ENCODE measurements at places on chromosomes 1 and 21.

DNA sequence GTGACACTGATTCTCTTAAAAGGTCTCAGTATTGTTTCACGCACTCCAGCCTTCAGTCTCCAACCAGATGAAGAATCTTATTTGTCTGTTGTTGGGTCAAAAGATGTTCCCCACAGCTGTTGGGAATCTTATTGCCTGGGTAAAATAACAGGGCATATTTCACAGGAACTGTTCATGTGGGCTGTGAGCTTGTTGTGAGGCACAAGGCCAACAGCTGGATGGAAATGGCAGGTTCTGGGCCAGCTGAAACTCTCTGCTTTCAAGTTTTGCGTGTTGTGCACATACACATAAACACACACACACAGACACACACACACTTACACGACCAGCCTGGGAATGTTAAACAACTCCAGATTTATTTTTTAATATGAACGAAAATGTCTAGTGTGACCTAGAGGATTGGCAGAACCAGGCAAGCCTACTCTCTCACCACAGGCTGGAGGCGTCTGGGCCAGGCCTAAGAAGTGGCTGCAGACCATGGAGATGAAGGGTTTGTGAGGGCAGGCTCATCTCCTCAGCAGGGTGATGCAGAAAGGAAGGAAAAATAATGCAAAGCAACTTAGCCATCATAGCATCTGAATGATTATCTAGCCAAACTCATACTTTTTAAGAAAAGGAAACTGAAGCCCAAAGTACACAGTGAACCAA is 357.0 kb downstream of the TTLL7 start:
- no peak for DNase-seq

DNA sequence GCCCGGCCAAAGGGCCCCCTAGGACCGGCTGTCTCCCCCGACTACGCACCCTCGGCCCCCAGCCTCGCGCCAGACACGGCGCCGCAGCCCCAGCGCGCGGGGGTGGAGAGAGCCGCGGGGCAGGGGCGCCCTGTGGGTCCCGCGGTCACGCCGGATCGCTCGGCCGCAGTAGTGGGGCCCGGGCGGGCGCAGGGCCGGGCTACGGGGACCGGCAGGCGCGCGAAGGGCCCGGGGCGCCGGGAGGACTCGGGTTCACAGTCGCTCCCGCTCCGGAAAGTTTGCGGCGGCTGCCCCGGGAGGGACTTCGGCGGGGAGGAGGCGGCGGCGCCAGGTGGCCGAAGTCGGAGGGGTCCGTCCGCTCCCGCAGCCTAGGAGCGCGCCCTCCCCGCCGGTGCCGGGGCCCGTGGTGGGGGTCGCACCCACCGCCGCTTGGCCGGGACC is 7.1 kb upstream of the ZNF669 start:
- no peak for DNase-seq

DNA sequence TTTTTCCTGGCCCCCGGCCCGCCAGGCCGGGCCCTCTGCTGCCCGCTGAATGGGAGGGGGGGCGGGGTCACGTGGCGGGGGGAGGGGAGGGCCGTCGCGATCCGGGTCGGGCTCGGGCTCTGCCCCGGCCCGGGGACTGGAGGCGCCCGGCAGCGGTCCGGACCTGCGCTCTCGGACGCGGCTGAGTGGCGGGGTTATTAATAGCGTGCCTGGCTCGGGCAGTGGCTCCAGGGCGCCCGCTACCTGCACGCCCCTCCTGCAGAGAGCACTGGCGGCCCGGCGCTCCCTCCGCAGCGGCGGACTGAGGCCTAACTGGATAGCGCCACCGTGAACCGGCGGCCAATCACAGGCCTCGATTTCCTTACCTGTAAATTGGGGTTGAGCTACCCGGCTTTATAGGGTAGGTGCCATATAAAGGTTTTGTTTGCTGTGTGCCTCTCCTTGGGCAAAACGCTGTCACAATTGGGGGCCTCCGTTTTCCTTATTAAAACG is 28.1 kb downstream of the AHDC1 start:
- peak; percentile 92 for DNase-seq

- DNase-seq: no peak
Measured at GRCh38 chr1:185534801-185535200, 199.4 kb upstream of the HMCN1 start.

DNA sequence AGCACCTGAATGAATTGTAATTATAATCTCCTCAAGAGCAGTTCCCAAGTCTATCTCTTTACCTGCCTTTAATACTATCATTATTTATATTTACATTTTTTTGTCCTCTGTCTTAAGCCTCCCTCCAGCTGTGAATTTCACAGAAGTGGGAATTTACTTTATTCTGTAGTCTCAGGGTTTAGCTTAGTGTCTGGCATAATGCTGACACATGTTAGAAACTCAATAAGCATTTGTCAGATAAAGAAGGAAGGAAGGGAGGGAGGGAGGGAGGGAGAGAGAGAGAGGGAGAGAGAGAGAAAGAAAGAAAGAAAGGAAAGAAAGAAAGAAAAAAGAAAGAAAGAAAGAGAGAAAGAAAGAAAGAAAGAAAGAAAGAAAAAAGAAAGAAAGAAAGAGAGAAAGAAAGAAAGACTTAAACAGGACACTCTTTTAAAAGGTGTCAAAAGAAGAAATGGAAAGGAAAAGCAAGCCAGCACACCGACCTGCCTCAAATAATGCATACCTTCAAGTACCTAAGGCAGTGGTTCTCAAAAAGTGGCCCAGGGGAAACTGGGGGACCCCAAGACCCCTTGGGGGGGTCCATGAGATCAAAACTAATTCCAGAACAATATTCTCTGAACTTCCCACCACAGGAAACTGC is 1.8 kb upstream of the PGLYRP4 start:
- DNase-seq: no peak

DNA sequence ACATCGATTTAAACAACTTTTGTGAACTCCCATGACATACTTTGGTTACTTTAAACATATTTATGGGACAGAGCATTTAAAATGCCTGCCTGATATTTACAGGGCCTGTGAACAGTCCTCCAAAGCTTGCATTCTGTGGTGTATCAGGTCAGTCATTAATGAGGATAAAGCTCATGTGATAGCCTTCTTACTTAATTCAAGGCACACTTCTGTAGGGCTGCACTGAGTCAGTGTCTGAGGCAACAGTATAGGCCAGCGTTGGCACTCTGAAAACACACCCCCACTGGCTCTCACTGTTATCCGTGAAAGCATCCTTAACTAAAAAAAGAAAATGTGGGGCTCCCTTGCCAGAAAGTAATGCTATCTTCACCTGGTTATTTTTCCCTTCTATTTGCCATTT is 200.0 kb downstream of the NFIA start:
- DNase-seq: no peak

GRCh38 chr1:44418022-44418673 is 13.1 kb downstream of the RNF220 start:
- DNase-seq: no peak

DNA sequence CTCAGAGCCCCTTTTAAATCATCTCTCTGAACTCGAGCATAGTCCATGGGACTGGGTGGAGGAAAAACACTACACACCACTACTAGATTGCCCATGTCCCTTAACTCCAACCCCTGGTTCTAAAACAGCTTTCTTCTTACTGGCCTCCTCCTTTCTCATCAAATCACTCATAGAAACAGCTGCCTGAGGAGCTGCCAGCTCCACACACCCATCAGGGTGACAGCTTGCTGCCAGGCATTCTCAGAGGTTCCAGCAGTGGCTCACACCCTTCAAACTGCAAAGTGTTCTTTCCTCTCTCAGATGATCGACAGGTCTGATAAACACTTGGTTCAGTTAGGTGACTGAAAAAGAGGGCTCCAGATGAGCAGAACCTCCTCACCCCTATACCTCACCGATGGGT is 543.0 kb upstream of the PLXNA2 start:
- no peak for DNase-seq

DNA sequence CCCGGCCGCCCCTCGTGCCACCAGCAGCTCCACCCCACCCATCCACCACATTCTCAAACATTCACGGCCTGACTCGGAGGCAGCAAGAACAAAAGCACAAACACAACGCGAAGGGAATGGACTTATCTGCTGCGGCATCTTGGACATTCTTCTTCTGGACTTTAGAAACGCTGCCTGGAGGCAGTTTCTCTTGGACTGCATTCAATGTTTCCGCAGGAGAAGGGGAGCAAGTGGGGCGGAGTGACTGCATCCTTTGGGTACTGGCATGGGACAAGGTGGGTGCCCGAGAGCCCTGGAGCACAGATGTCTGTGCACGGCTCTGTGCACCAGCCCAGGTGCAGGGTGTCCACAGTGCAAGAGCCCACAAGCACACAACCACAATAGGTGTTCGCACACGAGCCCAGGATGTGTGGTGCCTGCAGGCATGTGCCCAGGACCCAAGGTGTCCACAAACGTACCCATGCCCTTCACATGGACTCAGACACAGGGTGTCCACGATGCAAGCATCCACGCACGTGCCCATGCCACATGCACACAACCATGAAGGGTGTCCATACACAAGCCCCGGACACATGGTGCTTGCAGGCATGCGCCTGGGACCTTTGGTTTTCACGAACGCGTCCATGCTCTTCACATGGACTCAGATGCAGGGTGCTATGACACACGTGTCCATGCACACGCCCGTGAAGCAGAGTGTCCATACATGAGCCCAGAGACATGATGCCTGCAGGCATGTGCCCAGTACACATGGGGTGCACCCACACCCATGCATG is 53.6 kb downstream of the WNT9A start:
- DNase-seq: peak; percentile 18

DNA sequence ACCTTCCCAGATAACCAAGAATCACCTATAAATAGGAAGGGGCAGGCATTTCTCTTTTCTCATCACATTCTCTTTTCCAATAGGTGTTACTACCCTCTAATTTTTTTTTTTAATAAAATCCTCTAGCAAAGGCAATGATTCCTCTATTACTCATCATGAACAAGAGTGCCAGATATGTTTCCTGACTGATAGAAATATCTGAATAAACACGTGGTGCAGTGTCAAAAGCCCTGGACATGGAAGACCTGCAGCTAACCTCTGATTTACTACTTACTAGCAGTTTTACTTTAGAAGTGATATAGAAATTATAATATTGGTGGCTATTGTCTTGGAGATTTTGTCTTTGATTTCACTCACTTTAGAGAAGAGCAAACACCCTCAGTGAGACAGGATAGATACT is 194.6 kb upstream of the SAMSN1 start:
- no peak for DNase-seq

DNA sequence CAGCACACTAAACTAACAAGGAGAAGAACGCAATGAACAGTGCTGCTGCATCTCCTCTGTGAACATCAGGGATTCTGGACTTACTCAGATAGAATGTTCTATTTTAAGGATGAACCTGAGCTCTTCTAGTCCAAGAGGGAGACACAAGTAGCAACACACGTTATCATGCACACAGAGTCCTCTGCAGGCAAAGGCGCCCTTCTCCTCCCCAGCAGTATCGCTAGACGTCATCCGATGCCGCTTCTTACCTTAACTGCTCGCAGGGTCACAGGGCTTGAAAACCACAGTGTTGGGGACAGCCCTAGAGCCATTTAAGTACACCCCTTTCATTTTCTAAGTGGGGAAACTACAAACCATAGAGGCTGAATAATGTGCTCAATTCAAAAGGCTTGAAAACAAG is 74.5 kb downstream of the HIVEP3 start:
- no peak for DNase-seq

- no peak for DNase-seq
Measured at GRCh38 chr1:200496937-200497336, 87.1 kb upstream of the ZNF281 start.

DNA sequence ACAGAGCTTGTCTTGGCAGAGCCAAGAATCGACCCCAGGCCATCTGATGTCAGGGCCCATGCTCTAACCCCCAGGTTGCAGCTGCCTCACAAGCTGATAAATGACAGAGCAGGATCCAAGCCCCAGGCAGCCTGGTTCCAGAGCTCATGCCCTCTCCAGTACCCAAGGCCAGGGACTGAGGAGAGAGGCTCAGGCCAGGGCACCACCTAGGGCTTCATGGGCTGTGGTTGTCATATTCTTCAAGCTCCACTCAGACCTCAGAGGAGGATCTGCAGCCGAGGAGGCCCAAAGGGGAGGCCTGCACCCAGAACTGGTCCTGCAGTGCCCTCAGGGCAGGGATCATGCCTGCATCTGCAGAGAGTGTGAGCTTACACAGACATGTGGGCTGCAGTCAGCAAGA is 301.1 kb downstream of the MATN1 start:
- DNase-seq: no peak

- DNase-seq: no peak
Measured at GRCh38 chr1:200150006-200150405, 122.5 kb downstream of the NR5A2 start.

GRCh38 chr1:211638689-211639101 is 36.7 kb downstream of the NEK2 start:
- no peak for DNase-seq

DNA sequence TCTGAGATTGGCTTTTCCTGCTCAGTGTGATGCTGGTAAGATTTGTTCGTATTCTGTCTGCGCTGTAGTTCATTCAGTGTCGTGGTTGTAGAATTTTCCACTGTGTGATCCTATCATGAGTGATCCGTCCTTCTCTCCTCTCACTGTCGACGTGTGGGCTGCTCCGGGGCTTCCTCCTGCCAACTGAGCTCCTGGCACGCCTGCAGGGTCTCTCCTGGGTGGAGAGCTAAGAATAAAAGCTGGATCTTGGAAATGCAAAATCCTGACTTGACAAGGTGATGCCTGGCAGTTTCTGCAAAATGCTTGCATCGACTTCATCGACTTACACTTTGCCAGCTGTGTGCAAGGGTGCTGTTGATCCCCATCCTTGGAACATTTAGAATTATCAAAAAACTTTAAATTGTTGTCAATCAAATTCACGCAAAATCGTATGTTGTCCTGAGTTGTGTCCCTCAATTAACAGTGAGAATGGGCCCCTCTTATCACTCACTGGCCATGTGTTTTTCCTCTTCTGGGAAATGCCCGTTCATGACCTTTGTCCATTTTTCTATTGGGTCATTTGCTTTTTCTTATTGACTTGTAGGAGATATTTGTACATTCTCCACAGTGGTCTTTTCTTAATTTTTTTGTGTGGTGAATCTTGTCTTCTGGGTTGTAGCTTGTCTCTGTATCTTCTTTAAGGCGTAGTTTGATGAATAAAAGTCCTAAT is 125.5 kb downstream of the CRYAA start:
- no peak for DNase-seq

GRCh38 chr1:171292799-171293198 is 21.2 kb upstream of the FMO4 start:
- DNase-seq: no peak

DNA sequence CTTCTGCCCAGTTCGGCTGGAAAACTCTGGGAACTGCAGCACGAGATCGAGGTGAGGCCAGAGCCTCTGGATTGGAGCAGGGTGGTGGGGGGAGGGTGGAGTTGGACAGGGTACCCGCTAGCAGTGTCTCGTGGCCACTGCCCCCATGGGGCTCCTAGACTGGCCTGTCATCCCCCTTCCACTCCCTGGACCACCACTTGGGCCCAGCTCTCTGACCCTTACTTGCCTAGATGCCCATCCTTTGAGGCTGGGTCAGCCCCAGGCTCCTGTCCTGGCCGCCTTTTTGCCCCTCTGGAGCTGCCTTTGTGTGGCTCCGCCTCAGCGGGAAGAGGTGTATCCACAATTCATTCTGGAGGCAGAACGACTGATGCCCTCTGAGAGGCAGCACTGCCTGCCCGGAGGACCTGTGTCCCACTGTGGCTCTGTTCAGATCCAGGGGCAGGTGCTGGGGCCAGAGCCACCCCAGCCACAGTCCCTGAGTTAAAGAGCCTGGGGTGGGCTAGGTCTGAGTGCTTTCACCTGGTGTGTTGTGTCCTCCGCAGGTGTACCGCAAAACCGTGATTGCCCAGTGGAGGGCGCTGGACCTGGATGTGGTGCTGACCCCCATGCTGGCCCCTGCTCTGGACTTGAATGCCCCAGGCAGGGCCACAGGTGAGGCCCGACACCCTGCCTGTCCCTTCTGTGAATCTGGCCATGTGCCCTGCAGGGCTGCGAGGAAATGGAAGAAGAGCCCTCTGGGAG is 17.7 kb downstream of the FAAH start:
- no peak for DNase-seq
